Peyer's patch (tissue), 4 donors: ENCODE measurements at places on chromosomes 5 and 9. TPM values are rescaled to one million over a fixed set of nuclear protein-coding genes. Genes with fewer than 3 reads are reported as not detected.

DNA sequence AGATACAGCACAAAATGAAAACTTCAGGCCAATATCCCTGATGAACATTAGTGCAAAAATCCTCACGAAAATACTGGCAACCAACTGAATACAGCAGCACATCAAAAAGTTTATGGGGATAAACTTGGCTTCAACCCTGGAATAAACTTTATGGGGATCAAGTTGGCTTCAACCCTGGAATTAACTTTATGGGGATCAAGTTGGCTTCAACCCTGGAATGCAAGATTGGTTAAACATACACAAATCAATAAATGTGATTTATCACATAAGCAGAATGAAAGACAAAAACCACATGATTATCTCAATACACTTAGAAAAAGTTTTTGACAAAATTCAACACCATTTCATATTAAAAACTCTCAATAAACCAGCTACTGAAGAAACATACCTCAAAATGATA, 213.7 kb upstream of the DMRTA1 start:
- DNase-seq: no peak
- no peaks in the 10 kb centered on the region for H3K27me3 ChIP-seq
- no peaks in the 10 kb centered on the region for H3K4me1 ChIP-seq
- H3K36me3 ChIP-seq: no peaks in the 10 kb centered on the region

The CDH12 gene
- total RNA-seq: not detected

The SUB1 gene
- 90.0 TPM for total RNA-seq

- H3K36me3 ChIP-seq: no peaks in the 10 kb centered on the region
- no peak overlapping the region for H3K27ac ChIP-seq
- no peaks in the 10 kb centered on the region for H3K27me3 ChIP-seq
- no peak overlapping the region for H3K4me3 ChIP-seq
- peaks cover 12% of the 10 kb centered on the region for H3K4me1 ChIP-seq
- no peak for DNase-seq
Observed at GRCh38 chr9:34190996-34191892, 12.4 kb downstream of the UBAP1 start.

The ARL10 gene
- 6.2 TPM for total RNA-seq

The LMAN2 gene
- total RNA-seq: 193 TPM

DNA sequence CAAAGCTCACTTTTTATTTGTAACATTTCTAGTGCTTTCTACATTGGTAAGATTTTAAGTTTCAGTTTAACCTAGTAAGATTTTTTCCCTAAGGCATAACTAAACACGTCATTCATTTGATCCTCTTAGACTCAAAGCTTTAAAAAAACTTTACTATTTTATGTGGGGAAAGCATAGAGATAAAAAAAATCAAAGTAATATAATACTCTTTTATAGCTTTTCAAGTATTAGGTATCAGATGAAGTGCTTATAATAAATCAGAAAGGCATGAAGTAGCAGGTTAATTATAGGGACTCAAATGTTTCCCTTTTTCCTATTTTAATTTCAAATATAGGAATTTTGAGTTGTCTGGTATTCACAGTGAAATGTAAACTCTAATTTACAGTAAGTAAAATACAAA, 68.0 kb upstream of the POU5F2 start:
- H3K36me3 ChIP-seq: no peaks in the 10 kb centered on the region
- no peak overlapping the region for H3K4me3 ChIP-seq
- no peak overlapping the region for H3K27ac ChIP-seq
- H3K27me3 ChIP-seq: no peaks in the 10 kb centered on the region

- H3K36me3 ChIP-seq: no peaks in the 10 kb centered on the region
- no peaks in the 10 kb centered on the region for H3K27me3 ChIP-seq
- no peaks in the 10 kb centered on the region for H3K4me1 ChIP-seq
- peak; percentile 47 for DNase-seq
Observed at GRCh38 chr5:132032196-132032595, 20.7 kb upstream of the ACSL6 start.

- H3K4me3 ChIP-seq: no peak overlapping the region
- DNase-seq: no peak
- H3K36me3 ChIP-seq: no peaks in the 10 kb centered on the region
- no peaks in the 10 kb centered on the region for H3K4me1 ChIP-seq
Observed at GRCh38 chr5:26121338-26121737, 917.0 kb downstream of the CDH9 start.

- H3K4me1 ChIP-seq: no peaks in the 10 kb centered on the region
- DNase-seq: no peak
- H3K27ac ChIP-seq: no peak overlapping the region
- no peaks in the 10 kb centered on the region for H3K36me3 ChIP-seq
- no peak overlapping the region for H3K4me3 ChIP-seq
Observed at GRCh38 chr5:151270599-151270998, 17.6 kb downstream of the GM2A start.

DNA sequence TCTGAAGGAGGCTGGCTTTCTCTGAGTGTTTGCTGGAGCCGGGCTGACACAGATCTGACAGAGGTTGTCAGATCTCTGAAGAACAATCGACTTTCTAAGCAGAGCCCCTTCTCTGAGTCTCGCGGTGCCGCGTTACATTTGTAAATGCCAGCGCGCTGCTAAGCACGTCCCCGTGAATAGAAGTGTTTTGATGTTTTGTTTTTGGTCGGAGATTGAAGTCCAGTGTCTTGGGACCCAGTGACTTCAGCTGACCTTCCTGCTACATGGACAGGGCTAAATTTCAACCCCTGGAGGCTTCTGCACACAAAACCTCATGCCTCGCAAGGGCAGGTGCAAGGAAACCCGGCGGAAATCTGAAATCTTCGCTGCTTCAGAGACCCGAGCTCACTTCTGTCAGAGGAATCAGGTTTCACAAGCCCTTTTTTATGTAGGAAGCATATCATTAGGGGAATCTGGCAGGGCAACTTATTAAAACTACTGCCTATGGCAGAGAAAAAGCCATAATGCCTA, 27.2 kb downstream of the NEUROG1 start:
- no peaks in the 10 kb centered on the region for H3K4me1 ChIP-seq
- peaks cover 4% of the 10 kb centered on the region for H3K27me3 ChIP-seq
- no peaks in the 10 kb centered on the region for H3K36me3 ChIP-seq

- no peaks in the 10 kb centered on the region for H3K27me3 ChIP-seq
- H3K4me3 ChIP-seq: no peak overlapping the region
- no peak for DNase-seq
- no peaks in the 10 kb centered on the region for H3K36me3 ChIP-seq
- no peak overlapping the region for H3K27ac ChIP-seq
- H3K4me1 ChIP-seq: no peaks in the 10 kb centered on the region
Observed at GRCh38 chr9:23120630-23121029, 674.0 kb downstream of the DMRTA1 start.

The CRB2 gene
- total RNA-seq: 0.27 TPM

The PRRX2 gene
- total RNA-seq: 5.0 TPM

DNA sequence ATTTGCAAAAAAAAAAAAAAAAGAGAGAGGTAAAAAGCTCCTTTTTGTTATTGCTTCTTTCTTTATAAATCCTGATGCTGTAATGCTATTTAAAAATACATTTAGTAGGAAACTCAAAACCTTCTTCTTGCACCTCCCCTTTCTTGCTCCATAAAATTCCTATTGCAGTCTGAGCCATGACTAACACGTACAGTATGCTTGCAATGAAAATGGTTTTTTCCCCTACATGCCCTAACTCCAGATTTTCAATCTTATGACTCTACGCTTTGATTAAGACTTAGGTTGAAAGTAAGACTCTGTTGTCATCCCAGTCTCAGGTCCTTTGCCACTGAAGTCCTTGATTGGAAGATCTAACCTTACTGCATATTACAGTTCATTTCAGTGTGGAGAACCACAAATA, 23.9 kb downstream of the FGF10 start:
- H3K4me1 ChIP-seq: no peaks in the 10 kb centered on the region
- no peak overlapping the region for H3K4me3 ChIP-seq
- no peaks in the 10 kb centered on the region for H3K27me3 ChIP-seq
- no peak for DNase-seq
- H3K36me3 ChIP-seq: no peaks in the 10 kb centered on the region
- H3K27ac ChIP-seq: no peak overlapping the region

The C9 gene
- total RNA-seq: not detected

GRCh38 chr9:109314011-109314531, 6.8 kb downstream of the EPB41L4B start:
- peaks cover 4% of the 10 kb centered on the region for H3K4me1 ChIP-seq
- H3K27me3 ChIP-seq: peaks cover under 1% of the 10 kb centered on the region
- H3K27ac ChIP-seq: peak overlapping the region; percentile 90

DNA sequence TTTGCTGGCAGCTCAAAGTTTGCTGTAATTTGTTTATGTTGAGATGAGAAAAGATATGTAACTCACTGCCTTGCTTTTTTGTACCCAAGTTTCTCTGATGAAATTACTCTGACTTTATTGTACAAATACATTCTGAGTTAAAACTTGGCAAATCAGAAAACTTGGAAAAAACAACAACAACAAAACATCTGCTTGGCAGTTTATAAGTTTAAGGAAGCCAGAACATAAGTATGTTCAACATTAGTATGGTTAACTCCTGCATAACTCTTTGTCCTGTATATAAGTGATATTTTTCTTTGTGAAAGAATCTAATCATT, 233.1 kb downstream of the MAST4 start:
- no peaks in the 10 kb centered on the region for H3K27me3 ChIP-seq
- H3K4me3 ChIP-seq: peak overlapping the region; percentile 32
- no peak overlapping the region for H3K27ac ChIP-seq

DNA sequence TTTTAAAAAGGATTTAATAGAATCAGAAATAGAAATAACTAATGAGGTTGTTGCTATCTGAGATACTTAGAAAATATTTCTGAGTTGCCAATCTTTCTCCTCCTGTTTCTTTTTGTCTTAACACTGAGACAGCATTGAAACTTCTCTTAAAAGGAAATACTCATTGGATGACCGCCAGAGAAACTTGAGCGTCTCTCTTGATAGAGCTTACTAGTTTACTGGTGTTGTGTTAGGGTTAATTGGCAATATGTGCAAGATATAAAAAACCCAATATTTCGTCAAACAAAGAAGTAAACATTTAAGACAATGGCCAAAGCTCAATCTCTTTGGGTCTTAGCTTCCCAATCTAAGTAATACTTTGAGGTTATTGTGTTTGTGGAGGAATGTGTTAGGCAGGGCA, 176.4 kb upstream of the CHD1 start:
- no peaks in the 10 kb centered on the region for H3K4me1 ChIP-seq
- H3K36me3 ChIP-seq: no peaks in the 10 kb centered on the region
- DNase-seq: no peak
- H3K27ac ChIP-seq: no peak overlapping the region
- no peak overlapping the region for H3K4me3 ChIP-seq

GRCh38 chr5:160474084-160474483, 52.4 kb downstream of the PTTG1 start:
- no peak overlapping the region for H3K27ac ChIP-seq
- H3K36me3 ChIP-seq: no peaks in the 10 kb centered on the region
- no peak for DNase-seq

DNA sequence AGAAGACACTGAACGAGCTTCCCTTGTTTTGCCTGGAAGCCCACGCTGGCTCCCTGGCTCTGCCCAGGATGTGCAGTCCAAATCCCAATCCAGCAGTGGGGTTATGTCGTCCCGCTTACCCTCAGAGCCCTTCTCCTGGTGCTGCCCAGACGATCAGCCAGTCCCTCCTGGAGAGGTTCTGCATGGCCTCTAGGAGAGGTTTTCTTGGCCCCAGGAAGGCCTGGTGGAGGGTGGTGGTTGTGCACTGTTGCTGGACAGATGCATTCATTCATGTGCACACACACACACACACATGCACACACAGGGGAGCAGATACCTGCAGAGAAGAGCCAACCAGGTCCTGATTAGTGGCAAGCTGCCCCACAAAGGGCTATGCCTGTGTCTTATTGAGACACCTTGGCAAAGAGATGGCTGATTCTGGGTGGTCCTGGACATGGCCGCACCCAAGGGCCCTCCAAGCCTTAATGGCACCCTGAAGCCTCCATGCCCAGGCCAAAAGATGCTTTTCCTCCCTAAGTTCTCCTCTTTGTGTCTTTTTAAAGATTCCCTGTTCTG, 10.5 kb upstream of the OLFM1 start:
- H3K36me3 ChIP-seq: no peaks in the 10 kb centered on the region
- peaks cover 8% of the 10 kb centered on the region for H3K4me1 ChIP-seq
- no peak overlapping the region for H3K4me3 ChIP-seq
- DNase-seq: peak; percentile 21
- no peak overlapping the region for H3K27ac ChIP-seq

The NPR2 gene
- 28.1 TPM for total RNA-seq

- DNase-seq: no peak
- H3K27me3 ChIP-seq: no peaks in the 10 kb centered on the region
- no peak overlapping the region for H3K27ac ChIP-seq
- no peak overlapping the region for H3K4me3 ChIP-seq
- no peaks in the 10 kb centered on the region for H3K36me3 ChIP-seq
- H3K4me1 ChIP-seq: no peaks in the 10 kb centered on the region
Observed at GRCh38 chr5:96004754-96005153, 43.1 kb upstream of the ELL2 start.

DNA sequence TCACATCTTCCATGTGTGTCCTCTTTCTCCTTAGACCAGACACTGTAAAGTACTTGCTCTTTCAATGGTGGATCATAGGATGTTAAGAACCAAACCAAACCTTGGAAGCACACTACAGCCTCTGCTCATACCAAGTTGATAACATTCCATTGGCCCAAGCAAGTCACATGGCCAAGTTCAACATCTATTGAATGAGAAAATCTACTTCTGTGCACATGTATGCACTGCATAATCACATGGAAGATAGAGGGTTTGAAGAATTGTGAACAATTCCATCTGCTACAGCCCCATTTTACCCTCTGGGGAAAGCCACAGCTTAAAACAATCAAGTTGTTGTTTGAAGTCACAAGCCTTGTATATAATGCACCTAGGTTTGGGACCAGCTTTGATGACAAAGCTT, 68.2 kb downstream of the MFAP3 start:
- no peaks in the 10 kb centered on the region for H3K27me3 ChIP-seq
- H3K36me3 ChIP-seq: no peaks in the 10 kb centered on the region
- no peaks in the 10 kb centered on the region for H3K4me1 ChIP-seq

DNA sequence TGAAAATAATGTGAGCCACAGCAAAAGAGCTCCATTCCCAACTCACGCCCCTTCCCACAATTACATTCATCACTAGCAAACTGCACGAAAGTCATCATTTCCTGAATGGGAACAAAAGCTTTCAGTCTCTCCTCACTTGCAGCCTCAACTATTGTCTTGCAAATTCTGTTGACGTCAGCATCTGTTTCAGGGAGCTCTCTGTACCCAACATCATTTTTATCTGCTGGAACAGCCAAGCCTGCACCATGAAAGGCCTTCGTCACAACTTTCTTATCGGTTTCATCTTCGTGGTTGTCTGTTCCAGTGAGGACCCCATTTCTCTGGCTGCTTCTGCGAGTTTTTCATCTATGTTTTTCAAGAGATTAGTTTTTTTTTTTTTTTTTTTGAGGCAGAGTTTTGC, 14.3 kb upstream of the RNF130 start:
- H3K4me1 ChIP-seq: peaks cover 15% of the 10 kb centered on the region
- H3K36me3 ChIP-seq: no peaks in the 10 kb centered on the region
- DNase-seq: no peak
- no peaks in the 10 kb centered on the region for H3K27me3 ChIP-seq
- no peak overlapping the region for H3K4me3 ChIP-seq
- H3K27ac ChIP-seq: no peak overlapping the region
